Stimulated activated CD8-positive, alpha-beta memory T cell treated with anti-CD3 and anti-CD28 coated beads, Interleukin-4, amount 100 ng/mL, for 48 hours (primary cell): ENCODE measurements at places on chromosomes 5 and 9.

- DNase-seq, result no peak
Observed at GRCh38 chr9:107147134-107147533, 135.9 kb upstream of the RAD23B start.

DNA sequence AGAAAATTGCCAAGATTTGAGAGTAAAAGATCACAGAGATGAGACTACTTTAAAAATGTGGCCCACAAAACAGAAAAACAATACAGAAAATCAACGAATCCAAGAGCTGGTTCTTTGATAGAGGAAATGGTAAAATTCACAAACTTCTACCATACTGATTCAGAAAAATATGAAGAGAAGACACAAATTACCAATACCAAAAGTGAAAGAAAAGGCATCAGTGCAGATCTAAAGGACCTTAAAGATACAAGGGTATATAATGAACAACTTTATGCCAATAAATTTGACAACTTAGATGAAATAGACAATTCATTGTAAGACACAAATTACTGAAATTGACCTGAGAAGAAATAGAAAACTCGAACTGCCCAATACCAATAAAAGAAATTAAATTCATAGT is 24.4 kb upstream of the SLC1A1 start:
- no peak for DNase-seq

- no peak for DNase-seq
Observed at GRCh38 chr9:18437315-18438201, 36.4 kb upstream of the ADAMTSL1 start.

GRCh38 chr5:85784746-85785145 is 833.0 kb upstream of the COX7C start:
- DNase-seq, result no peak

GRCh38 chr5:1014346-1014745 is 5.7 kb downstream of the NKD2 start:
- no peak for DNase-seq

- peak; percentile 45 for DNase-seq
Observed at GRCh38 chr5:75051217-75051751, 1.1 kb downstream of the GCNT4 start.
